CD4-positive, alpha-beta T cell treated with Interleukin-12 subunit alpha and Interleukin-12 subunit beta, for 1 hour (primary cell): ENCODE measurements at places on chromosomes 3 and 15.

GRCh38 chr15:59298225-59298853 lies 74.3 kb downstream of the MYO1E start:
- no peak for DNase-seq

- DNase-seq = no peak
These were observed 62.4 kb upstream of the PYDC2 start for GRCh38 chr3:191398607-191399006.

DNA sequence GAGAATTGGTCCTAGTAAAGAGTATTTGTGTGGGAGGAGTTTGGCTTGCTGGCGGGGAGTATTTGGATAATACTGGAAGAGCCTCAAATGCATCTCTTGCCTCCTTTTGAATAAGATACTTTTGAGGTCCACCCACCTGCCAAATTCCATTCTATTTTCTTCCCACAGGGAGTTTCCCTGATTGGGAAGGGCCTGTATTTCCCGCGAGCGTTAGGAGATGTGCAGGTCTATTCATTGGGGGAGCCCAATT lies 406 bp upstream of the RASA2 start:
- DNase-seq = no peak

- no peak for DNase-seq
These were observed 273.6 kb downstream of the SHOX2 start for GRCh38 chr3:157832588-157832987.

GRCh38 chr3:37590328-37591079 lies 271.2 kb upstream of the CTDSPL start:
- DNase-seq = no peak

DNA sequence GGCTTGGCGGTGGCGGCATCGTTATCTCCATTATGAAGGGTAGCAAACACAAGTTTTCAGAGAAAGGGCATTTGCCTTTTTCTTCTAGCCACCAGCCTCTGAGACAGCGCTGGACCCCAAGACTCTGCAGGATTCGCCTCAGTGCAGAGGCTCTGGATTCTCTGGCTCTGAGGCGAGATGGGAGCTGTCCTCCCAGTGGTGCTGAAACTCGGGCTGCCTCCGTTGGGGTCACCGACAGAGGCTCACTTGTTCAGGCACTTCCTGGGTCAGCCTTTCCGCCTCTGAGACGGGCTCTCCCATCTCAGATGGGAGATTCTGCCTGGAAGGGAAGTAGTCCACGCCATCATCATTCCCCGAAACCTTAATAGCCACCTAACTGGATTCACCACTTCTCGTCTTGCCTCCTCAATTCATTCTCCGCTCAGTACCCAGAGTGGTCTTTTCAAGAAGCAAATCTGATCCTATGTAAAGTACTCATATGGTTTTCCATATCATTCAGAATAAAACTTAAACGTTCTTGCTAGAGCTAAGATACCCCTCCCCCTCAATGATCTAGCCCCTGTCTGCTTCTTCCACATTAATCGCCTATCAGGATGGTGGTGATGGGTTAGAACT lies 76.9 kb downstream of the RHCG start:
- peak; percentile 9 for DNase-seq

DNA sequence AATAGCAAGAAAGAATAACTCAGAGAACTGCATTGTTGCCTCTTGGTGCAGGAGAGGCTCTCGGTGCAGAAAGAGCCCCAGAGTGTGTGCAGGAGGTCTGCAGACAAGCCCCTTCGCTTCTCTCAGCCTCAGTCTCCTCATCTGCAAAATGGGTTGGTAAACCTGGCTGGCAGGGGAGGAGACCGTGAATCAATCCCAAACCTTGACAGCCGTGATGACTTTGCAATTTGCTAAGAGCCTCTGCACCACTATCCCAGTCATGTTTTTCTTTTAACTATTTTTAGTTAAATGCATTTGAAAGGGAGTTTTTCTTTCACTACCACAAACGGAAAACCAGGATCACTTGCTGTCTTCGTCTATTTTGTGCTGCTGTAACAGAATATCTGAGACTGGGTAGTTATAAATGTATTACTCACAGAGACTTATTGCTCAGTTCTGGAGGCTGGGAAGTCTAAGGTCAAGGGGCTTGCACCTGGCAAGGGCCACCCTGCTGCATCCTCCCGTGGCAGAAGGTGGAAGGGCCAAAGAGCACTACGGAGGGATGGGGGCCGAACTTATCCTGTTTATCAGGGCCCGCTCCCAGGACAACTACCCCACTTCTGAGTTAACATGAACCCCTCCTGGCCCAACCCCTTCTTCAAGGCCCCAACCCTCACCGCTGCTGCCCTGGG lies 14.2 kb upstream of the IQSEC1 start:
- no peak for DNase-seq

DNA sequence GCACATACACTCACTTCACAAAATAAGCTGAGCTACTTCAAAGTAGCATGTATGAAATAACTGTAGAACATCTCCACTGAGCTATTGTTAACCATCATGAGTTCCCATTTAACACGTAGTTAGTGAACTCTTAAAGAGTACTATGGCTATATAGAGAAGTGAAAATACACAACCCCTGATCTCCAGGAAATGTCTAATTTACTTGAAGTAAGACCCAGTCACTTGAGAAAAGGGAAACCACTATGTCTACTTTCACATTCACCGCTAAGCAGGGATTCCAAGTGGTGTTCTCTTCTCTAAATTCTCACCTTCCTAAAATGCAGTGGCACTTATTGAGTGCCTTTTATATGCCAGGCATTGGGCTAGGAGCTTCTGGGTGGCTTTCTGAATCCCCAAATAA lies 35.0 kb upstream of the COLQ start:
- peak; percentile 23 for DNase-seq

DNA sequence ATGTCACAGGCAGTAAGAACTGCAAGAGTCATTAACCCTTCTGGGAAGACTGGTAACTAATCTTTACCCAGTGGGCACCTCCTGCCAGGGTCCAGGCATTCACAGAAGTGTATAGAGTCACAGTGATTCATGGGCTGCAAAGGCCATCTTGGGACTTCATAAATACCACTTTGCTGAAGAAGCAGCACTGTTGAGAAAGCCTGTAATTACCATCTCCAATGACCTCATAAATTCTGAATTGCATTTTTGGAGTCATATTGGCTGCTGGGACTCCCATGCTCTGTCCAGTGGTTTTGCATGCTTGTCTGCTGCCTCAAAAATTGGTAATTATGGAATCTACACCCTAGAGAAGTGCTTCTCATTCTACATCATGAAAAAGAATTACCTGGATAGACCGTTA lies 837.2 kb downstream of the NTRK3 start:
- no peak for DNase-seq

DNA sequence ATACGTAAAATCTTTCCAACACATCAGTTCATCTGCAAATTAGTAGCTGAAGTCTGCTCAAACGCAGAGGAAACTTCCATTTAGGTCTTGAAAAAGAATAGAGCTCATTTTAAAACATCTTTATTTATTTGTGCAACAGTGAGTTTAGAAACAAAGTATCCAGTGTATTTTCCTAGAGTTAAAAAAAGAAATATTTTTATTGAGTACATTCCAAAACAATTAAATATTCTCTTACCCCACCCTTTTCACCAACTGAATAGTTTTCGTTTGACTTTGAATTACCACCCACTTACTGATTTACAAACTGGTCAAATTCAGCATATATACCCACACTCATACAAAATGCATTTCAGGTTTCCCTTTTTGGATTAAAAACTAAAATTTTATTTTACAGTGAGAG lies 104.7 kb downstream of the ZBTB20 start:
- DNase-seq = no peak

- DNase-seq = no peak
These were observed 9.1 kb upstream of the FOXB1 start for GRCh38 chr15:59994888-59995557.

- no peak for DNase-seq
These were observed 73.4 kb downstream of the BLM start for GRCh38 chr15:90790561-90790960.

GRCh38 chr15:84734794-84735479 lies 13.5 kb upstream of the ZNF592 start:
- DNase-seq = peak; percentile 74

- DNase-seq = no peak
These were observed 293.0 kb upstream of the TRIM42 start for GRCh38 chr3:140384876-140385275.

- no peak for DNase-seq
These were observed 76.3 kb downstream of the MYLK start for GRCh38 chr3:123807820-123808219.

DNA sequence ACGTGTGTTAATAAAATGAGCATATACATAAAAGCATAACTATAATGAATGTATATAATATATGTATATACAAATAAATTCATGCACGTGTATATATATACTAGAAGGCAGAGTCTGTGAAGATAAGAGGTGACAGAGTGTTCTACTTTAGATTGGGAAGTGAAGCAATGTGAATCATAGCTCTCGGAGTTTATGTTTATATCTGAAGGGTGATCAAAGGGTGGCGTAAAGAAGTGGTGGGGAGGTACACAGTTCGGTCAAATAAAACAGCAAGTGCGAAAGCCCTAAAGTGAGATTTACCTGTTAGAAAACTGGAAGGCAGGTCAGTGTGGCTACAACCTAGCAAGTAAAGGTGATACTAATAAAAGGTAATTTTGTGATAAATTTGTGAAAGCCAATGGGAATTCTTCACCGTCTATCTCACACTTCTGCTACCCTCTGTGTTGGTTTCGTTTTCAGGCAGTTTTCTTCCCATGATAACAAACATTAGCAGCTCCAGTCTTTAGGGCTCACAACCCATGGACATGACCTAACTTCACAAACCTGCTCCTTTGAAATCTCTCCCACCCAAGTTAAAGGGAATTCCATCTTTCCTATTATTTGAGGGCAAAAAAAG lies 46.7 kb upstream of the BCHE start:
- DNase-seq = no peak

GRCh38 chr3:142468456-142468855 lies 20.6 kb upstream of the XRN1 start:
- no peak for DNase-seq

DNA sequence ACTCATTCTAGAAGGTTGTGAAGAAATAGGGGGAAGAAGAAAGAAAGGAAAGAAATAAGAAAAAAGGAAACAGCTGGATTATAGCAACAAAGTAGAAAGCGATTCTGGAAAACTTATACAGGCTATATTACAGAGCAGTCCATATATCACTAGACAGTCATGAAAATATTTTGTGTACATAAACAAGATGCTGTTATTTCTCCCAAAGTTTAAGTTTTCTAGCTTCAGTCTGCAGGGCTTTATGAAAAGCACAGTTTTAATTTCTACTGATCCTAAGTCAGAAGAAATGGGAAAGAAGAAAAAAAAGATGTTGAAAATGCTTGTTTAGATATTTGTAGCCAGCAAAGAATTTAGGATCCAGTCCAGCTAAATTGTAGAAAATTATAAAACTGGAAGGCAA lies 321.4 kb upstream of the NDN start:
- DNase-seq = no peak

DNA sequence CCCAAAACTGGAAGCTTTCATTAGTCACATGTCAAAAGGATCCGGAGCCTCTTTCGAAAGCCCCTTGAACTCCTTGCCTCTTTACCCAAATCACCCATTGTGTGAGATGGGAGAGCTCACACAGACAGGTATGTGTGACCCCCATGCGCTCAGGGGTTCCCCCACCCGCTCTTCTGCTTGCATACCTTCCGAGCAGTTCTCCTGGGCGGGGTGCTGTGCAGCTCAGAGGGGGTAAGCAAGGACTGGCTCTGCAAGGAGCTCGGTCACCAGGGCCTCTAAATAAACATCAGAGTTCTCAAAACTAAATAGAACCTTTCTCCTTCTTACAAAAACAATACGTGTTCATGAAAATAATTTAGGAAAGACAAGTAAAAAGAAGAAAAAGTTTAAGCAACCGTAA lies 55.7 kb downstream of the PXYLP1 start:
- DNase-seq = no peak

- no peak for DNase-seq
These were observed 17.0 kb upstream of the MUC4 start for GRCh38 chr3:195828762-195829161.

GRCh38 chr3:70431911-70432310 lies 119.5 kb upstream of the MDFIC2 start:
- no peak for DNase-seq

DNA sequence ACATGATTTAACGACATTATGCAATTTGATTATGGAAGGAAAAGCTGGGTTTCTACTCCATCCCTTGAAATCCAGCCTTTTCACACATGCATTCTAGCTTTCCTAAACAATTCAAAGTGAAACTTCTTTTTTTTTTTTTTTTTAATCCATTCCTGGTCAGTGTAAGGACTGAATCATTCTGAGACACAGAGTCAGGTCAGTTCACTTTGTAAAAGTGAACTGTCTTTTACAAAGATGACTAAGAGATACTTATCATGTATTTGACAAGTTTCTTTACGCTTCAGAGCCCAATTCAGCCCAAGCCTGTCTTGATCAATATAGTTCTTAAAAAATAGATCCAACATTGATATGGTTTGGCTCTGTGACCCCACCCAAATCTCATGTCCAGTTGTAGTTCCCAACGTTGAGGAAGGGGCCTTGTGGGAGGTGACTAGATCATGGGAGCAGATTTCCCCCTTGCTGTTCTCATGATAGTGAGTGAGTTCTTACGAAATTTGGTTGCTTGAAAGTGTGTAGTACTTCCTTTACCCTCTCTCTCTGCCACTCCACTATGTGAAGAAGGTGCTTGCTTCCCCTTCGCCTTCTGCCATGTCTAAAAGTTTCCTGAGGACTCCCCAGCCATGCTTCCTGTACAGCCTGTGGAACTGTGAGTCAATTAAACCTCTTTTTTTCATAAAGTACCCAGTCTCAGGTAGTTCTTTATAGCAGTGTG lies 345.6 kb upstream of the THBS1 start:
- DNase-seq = no peak
